ENCODE measurements at places on chromosomes 7 and 10.

DNA sequence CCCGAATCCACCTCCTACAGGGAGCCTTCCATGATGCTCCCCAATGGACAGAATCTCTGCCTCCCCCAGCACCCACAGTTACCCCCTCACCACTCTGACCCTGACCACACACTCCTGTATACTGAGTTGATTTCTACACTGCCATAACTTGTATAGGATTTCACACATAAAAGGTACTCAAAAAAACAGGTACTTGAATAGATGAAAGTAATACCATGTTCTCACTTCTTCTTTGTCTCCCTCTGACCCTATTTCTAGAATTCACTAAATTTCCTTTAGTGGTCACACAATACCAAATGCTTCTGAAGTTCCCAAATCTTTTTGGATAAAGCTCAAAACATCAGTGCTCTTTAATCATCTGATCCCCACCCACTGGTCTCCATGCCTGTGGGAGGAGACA is 45.4 kb downstream of the HSPA12A start:
- no peak for DNase-seq

- DNase-seq: peak; percentile 82
Observed at GRCh38 chr10:43204943-43205671, 61.8 kb downstream of the RASGEF1A start.

DNA sequence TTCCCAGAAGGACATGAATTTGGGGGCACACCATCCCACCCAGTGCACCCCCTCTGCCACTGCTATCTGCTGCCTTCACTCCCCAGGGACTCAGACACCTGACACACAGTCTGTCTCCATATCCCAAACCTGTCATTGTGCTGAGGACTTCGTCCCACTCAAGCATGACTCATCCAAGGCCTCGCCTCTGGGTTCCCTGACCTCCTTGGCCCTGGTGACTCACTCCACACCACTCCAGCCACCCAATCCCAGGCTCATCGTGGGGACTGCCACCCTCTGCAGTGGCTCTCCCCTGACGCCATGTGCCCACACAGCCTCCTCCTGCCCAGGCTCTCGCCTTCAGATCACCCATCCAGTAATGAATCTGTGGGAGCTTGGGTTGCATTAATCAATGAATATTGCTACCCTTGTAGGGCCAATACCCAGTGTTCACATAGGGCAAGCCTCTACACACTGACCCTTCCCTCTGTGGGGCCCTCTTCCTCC is 6.6 kb upstream of the INSIG1 start:
- DNase-seq: no peak

- DNase-seq: no peak
Observed at GRCh38 chr7:17671956-17672355, 268.3 kb downstream of the SNX13 start.

DNA sequence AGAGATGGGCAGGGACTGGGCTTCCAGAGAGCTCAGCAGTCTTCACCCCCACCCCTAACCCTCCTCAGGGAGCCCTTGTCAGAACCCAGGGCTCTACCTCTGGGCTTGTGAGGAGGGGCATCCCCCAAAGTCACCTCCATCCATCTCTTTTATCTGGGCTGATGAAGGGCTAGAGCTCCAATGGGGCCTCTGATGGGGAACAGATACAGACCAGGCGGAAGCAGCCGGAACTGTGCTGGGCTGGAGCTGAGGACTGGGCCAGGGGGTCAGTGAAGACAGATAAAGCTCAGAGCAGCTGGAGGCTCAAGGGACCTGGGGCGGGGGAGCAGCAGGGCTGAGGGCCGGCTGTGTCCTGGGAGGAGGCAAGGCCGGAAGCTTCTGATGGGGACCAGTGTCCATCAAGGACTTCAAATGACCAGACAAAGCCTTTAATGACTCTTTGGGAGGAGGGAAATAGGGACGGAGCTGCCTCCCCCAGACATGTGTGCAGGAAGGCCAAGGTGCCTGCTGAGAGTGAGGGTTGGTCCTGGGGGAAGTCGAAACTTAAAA is 10.2 kb downstream of the KAZALD1 start:
- DNase-seq: peak; percentile 86
